ENCODE measurements at places on chromosomes 3 and 15.

DNA sequence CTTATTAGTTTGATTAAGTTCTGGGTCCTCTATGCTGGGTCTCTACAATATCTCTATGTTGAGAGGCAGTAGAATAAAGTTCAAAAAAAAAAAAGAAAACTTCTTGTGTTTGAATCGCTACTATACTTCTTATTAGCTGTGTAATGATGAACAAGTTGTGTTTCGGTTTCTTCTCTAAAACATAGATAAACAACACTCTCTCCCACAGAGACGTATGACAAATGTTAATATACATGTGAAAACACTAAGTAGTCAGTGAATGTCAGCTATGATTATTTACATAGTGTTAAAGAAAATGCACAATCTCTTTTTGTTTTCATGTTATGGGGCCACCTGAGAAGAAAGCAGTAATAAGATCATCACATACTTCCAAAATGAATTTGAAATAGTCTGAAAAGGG is 45.3 kb downstream of the ACAP2 start:
- DNase-seq: no peak

DNA sequence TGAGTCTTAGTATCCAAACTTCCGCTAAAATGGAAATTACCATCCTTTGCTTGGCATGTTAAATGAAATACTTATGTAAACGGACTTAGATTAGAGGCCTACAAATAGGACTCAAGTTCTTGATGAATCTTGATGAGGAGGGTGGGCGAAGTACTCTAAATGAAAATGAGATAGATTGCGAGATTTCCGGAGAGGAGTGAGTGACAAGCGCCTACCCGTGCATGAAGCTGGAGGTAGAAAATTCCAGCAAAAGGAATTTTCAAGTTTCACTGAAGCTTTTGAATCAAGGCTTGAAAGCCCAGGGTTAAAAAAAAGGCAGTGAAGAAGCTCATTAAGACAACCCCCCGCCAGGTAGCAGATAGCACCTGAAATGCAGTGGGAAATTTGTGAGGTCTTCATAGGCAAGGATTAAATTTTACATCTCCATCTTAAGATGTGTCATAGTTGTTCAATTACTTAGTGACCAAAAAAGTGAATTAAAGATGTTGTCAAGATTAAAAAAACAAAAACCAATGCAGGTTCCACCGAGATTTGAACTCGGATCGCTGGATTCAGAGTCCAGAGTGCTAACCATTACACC is 655 bp upstream of the RAB11A start:
- no peak for DNase-seq

DNA sequence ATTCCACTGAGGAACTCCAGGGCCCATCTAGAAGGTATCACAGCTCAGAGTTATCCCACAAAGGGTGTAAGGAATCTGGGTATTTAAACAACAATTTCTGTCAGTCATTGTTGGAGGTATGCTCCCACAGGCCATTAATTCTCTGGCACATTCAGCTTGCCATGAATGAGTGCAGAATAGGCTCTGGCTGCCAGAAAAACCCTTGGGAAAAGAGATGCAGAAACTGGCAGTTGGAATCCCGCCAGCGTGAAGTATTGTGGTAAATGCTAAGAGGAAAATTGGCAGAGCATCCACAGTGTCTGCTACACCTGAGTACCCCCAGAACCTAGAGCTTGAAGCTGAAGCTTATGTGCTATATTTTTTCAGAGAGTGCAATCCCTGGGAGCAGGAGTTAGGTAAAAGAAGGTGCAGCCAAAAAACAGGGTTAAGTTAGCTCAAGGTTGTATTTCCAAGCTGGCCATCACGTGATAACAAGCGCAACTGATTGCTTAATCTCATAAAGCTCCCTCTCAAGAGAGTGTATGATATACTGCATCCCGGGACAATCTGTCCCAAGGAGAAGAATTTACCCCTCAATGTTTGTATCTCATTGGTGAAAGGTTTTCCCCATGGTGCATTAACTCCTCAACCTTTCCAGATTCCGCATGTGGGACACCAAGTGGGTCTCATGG is 94.2 kb upstream of the ACP3 start:
- DNase-seq: no peak

DNA sequence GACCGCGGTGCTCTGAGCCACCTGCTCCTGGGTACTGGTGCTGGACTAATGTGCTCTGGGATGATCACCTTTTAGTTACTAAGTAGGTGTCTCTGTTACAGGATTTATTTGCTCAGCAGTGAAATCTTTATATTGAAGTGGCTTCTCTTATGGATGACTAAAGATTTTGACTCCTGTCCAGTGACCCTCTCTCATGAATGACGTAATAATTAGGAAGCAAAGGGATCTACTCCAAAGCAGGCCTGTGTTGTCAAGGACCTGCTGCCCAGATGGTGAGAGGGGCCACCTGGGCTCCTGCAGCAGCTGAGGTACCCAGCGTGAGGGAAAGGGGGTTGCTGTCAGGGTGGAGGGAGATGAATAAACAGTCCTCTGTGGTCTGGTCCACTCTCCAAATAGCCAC is 263.6 kb downstream of the GABRG3 start:
- DNase-seq: no peak

DNA sequence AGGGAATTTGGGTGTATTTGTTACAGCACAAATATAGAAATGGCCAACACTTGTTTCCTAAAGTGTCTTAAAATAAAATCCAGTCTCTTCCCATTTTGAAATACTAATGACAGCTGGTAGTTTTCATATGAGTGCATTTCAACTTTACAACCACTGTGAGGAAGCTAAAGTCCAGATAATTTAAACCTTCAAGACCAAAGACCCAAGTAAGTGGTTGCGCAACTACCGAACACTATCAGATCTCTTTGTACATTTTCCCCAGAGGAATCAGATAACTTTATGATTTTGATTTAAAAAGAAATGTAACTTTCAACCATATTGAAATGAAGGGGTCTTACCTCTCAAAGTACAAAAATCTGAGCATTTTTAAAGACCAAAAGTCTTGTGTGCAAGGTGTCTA is 14.3 kb downstream of the BCL2L10 start:
- DNase-seq: no peak

DNA sequence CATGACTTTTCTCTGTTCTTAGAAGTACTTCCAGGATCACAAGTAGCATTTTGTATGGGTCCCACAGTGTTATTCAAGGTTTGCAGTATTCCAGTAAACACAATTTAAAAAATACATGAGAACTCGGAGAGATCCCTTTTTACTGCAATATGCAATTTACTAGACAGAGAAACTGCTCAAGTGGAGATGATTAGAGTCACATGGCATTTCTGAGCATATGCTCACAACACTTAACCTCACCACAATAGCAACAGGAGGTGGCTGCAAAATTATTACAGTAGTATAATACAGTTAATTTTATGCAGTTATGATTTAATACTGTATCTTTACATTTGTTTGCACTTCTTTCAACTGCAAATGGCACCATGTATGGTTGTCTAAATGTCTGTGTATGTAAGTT is 87.5 kb downstream of the PIK3CB start:
- no peak for DNase-seq

GRCh38 chr3:194130807-194131589 is 5.0 kb upstream of the HES1 start:
- DNase-seq: no peak

Data from activated CD4-positive, alpha-beta T cell treated with anti-CD3 and anti-CD28 coated beads for 48 hours (primary cell).